ENCODE measurements at places on chromosomes 5 and 9.
A peak's percentile ranks its signal among the peaks of the same experiment; 100 is the strongest.

DNA sequence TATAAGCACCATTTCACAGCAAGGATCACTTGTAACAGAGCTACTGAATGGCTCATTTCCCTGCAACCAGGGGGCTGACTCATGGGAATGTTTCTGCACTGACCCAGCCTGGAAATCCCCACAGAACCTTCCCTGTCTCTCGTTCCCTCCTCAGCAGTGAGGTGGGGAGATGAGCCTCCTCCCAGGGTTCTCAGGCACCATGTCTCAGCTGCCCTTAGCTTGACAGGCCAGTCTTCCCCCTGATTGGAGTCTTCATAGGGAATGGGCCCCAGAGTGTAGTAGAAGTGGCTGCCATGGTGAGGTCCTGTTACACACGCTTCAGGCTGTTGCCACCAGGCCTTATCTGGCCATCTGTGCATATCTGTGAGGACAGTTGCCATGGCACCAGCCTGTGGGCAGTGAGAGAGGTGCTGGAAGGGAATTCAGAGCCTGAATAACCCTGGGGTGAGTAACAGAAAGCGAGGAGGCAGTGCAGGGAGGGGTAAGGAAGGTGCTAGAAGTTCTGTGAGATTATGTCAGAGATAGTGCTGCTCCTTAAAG is 324.4 kb downstream of the ENC1 start:
- peak; percentile 46 for DNase-seq

- no peak for DNase-seq
These were observed 683 bp downstream of the DBN1 start for GRCh38 chr5:177472460-177473442.

DNA sequence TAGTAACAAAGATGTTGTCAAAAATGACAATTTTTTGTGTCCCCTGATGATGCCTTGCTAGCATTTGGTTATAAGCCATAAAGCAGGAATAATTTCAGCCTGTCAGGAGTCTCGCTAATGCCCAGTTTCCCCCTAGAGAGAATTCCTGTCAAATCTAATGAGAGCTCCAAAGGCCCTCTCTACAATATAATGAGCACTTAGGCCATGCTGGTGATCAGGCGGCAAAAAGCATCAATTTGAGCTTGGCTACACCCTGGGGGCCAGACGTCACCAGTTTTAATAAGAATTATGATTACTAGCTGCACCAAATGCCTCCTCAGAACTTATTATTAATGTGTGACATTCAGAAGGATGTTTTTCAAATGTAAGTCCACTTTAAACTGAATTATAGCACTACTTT is 6.1 kb downstream of the TLE1 start:
- no peak for DNase-seq

- DNase-seq, result no peak
These were observed 15.6 kb downstream of the NDUFA8 start for GRCh38 chr9:122143876-122144405.

DNA sequence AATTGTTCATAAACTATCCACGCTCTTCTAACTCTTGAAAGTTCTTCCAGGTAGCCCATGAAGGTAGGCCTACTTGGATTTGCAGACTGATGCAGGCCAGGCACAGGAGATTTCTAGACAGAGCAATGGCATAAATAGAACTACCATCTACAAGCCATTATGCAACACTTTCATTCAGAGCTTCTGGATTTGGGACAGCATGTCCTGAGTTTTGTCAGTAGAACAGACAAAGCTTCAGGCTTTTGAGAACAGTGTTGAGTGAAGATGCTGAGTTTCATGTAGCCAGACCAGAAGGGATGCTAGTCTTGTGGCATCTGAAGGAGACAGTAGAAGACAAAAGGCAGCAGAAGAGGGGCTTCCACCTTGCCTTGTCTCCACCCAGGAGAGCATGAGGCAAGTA is 196.6 kb downstream of the TRIM32 start:
- DNase-seq, result no peak

DNA sequence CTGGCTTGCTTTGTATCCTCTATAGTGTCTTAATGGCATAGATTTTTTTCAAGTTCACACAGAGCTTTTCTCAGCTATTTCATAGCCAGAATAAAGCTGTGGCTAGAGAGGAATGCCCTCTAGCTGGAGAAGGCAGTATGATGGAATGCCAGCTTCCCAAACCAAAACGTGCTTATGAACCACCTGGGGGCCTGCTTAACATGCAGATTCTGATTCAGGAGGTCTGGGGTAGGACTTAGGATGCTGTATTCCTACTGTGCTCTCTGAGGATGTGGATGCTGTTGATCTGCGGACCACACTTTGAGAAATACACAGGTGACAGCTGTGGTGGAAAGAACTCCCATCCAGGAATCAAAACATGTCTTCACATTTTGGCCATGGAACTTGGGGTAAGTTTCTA is 49.9 kb upstream of the DPYSL3 start:
- no peak for DNase-seq

DNA sequence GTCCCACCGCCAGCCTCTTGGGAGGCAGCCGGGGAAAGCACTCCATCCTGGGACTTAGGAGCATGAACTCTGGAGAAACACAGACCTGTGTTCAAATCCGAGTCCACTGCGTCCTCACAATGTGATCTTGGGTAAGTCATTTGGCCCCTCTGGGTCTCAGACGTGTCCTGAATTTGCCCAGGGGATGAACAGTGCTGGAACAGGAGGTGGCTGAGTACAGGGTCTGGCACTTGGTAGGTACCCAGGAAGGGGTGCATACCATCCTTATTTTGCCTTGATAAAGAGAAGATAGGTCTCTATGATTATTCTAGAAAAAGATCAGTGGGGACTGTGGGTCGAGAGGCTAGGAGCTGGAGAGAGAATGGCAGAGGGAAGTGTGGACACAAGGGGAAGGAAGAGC is 135.7 kb downstream of the FGF18 start:
- no peak for DNase-seq

GRCh38 chr9:73370053-73370452 is 218.4 kb downstream of the ANXA1 start:
- no peak for DNase-seq

DNA sequence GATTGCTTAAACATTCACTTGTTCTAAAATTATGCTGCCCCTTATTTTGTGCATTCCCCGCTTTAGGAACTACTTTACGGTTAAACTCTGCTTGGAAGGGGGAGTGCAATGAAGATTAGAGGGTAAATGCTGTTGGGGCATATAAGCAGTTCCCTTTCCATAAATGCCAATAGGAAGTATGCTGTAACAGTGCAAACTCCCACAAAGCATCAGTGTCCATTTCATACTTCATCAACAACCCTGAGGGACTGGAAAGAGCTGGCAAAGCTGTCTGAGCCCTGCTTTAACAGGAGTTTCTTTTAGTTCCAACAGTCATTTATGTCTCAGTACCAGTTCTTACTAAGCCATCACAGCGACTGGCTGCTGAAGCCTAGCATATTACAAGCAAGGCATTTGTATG is 1.8 kb downstream of the ACTL7A start:
- DNase-seq, result no peak

DNA sequence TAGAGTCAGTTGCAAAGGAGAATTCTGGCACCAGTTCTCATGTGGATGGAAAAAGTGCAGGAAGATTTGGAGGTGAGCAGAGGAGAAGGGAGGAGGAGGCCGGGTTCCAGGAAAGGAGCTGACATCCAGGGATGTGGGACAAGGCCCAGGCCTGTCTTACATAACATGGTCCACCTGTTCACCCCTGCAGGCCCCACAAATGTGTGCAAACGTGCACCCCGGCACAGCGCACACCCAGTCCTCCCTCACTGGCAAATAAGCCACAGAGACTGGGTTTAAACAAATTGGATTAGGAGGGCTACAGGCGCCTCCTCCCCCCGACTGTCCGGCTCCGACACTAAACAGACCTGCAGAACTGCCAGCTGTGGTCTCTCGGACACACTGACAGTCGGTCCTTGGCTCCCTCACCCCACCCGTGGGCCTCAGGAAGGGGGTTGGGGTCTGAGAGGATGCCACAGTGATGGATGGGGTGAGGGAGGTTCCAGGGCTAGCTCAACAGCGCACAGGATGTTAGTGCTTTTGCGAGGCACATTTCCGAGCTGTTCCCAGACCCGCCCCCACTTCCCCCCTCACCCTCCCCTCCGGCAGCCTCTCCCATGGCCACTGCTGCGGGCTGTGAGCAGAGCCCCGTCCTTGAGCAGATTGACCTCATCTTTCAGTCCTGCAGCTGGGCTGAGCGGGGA is 43.4 kb upstream of the IL17B start:
- DNase-seq, result no peak

DNA sequence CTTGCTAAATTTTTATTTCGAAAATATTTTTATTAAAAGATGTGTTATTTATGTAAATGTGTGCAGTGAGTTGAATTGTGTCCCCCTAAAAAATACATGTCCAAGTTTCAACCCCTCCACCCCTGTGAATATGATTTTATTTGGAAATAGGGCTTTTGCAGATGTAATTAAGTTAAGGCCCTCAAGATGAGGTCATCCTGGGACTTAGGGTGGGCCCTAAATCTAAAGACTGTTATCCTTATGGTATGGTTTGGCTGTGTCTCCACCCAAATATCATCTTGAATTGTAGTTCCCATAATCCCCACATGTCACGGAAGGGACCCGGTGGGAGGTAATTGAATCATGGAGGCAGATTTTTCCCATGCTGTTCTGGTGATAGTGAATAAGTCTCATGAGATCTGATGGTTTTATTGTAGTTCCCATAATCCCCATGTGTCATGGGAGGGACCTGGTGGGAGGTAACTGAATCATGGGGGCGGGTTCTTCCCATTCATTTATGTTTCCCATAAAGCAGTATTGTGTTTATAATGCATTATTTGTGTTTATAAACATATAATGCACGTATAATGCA is 1.5 kb upstream of the TMED7 start:
- no peak for DNase-seq

- no peak for DNase-seq
These were observed 58.6 kb upstream of the LMNB1 start for GRCh38 chr5:126718236-126718868.

Measured in smooth muscle cell of the brain vasculature (primary cell).